ENCODE measurements at places on chromosomes 3 and 15.
A peak's percentile ranks its signal among the peaks of the same experiment; 100 is the strongest.

- no peak for DNase-seq
Measured at GRCh38 chr3:8560366-8561007, 58.9 kb downstream of the LMCD1 start.

- no peak for DNase-seq
Measured at GRCh38 chr3:85258819-85259218, 300.0 kb downstream of the CADM2 start.

- DNase-seq, result peak; percentile 31
Measured at GRCh38 chr3:109154979-109155378, 18.5 kb downstream of the C3orf85 start.

DNA sequence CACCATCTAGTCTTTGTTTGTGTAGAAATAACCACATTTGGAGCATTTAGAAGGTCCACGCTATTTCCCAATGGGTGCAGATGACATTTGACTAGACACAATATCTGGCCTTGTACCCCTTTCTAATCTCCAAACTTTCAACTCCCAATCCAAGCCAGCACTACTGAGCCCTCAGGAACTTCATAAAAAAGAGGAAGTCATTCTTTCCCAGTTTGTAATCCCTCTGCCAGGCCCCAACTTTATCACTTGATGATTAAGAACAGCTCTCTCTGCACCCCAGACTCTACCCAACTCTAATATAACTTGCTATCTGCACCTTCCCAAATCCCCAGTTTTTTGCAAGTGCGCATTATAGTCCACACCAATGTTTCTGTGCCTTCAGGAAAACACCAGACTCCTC is 170.2 kb downstream of the KCNMB2 start:
- DNase-seq, result no peak

All from Caki2 (cell line).